Stimulated activated CD4-positive, alpha-beta T cell treated with anti-CD3 and anti-CD28 coated beads, Interleukin-4, amount 100 ng/mL, for 1 hour (primary cell): ENCODE measurements at places on chromosomes 2 and 18.

DNA sequence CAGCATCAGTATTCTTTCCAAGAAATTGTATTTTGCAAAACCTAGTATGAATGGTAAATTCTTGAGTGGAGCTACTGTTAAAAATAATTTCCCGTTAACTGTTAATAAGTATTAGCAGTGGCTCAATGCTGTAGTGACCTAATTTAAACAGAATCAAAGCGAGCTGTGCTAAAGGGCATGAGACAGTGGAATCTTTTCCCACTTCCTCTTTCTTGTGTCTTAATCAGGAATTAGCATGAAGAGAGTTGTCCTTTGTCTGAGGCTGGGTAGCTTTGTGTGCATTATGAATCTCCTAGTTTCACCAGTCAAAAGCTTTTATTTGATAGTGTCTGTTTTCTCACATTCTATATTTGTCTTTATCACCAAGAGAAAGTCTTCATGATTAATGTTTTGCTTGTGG, 298.8 kb upstream of the GCFC2 start:
- DNase-seq = no peak

- no peak for DNase-seq
These were observed 39.5 kb upstream of the SCLY start for GRCh38 chr2:238021327-238021726.

DNA sequence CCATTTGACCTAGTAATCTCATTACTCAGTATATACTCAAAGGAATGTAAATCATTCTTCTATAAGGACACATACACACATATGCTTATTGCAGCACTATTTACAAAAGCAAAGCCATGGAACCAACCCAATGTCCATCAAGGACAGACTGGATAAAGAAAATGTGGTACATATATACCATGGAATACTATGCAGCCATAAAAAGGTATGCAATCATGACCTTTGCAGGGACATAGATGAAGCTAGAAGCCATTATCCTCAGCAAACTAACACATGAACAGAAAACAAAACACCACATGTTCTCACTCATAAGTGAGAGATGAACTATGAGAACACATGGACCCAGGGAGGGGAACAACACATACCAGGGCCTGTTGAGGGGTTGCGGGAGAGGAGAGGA, 214.5 kb downstream of the NBAS start:
- no peak for DNase-seq

DNA sequence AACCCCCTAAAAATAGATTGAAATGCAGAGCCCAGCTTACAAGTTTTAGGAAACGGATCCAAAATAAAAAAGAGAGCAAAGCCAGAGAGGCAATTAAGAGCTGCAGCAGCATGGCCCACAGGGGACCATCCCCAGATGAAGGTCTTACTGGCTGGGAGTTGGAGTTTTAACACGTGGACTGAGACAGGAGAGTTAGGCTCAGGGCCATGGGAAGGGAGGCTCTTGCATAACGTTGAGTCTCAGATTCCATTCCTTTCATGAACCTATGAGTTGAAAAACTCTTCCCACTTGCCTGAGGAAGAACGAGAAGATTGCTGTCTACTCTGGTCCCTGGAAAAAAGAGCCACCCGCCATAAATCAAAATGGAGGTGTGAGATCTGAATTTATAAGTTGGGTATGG, 101.8 kb upstream of the NDUFV2 start:
- no peak for DNase-seq

DNA sequence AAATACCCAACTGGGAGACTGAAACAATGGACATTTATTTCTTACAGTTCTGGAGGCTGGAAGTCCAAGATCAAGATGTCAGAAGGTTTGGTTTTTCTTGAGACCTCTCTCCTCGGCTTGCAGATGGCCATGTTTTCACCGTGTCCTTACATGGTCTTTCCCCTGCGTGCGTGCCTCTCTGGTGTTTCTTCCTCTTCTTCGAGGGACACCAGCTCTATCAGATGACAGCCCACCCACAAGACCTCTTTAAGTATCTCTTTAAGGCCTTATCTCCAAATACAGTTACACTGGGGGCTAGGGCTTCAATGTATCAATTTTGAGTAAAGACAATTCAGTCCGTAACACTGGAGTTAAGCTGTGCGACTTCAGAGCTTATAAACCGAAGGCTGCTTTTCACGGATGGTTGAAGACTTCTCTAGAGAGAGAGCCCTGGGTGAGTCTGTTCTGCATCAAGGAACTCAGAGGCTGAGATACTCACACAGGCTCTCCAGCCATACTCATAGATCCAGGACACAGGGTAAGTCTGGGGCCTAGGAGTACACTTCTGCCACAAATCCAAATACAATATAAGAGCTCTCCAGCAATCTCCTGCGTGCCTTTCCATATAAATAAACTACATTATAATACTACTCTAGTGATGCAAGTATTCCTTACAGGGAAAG, 339.9 kb upstream of the PKDCC start:
- DNase-seq = no peak

DNA sequence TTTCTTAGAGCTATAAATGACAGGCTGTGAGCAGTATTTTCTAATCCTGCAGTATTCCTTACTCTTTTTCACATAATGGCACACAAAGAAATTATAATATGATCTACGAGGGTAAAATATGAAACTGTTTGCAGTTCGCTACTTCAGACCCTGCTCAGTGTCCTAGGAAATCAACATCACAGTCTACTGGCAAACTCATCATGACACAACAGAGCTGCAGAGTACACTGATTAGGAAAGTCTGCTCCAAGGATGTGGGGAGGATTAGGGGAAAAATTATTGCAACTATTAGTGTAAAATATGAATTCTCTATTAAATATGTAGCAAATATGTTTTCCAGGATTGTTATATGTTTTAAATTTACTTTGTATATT, 149.2 kb upstream of the REG3G start:
- DNase-seq = no peak

- no peak for DNase-seq
These were observed 63.9 kb upstream of the TANK start for GRCh38 chr2:161096336-161096735.

GRCh38 chr2:96623116-96623515, 15.0 kb downstream of the KANSL3 start:
- DNase-seq = no peak

DNA sequence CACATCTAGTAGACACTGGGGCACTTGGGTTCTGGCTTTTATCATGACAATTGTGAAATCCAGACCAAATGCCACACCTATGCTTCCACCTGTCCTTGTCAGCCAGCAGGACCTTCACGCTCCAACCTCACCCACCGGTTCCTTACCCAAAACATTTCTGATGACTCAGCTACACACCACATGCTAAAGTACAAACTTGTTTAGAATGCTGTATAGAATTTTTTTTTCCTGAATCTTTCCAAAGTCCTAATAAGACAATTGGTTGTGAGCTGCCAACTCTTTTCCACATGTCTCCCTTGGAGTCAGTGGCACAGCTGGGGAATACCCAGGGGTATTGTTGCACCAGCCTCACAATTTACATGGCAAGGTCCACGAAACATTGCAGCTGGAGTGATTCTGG, 75.5 kb upstream of the LPIN2 start:
- DNase-seq = no peak

- no peak for DNase-seq
These were observed 98.9 kb upstream of the SEC11C start for GRCh38 chr18:59040770-59041148.

DNA sequence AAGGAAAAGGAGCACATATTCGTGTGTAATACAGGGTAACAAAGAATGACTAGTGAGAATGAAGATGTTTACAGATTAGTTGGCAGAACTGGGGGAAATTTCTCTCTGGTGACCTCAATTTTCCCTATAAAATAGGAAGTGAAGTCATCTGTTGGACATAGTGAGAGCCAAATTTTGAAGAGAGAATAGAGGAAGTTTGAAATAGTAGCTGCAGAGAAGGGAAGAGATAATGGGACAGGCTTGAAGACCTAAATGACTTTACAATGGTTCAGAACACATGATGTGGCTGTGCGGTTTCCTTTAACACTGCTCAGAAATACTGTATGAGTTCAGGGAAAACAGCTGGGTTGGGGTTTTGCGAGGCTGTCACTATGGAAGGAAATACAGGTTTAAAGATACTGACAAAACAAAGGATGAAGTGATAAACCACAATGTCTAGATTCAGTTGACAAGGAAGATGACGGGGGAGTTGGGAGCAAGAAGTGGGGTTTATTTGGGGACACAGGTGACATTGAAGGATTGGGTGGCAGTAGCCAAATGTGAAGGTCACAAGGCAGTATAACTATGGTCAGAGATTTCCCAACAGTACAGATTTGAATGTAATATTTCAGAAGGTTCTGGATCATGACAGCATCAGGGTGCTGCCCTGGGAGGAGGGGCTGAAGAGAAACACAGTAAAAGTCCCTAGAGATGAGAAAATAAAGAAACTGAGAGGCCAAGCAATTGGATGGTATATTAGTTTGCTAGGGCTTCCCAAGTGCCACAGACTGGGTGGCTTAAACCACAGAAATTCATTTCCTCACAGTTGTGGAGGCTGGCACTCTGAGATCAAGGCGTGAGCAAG, 82.6 kb upstream of the TANK start:
- peak; percentile 40 for DNase-seq

DNA sequence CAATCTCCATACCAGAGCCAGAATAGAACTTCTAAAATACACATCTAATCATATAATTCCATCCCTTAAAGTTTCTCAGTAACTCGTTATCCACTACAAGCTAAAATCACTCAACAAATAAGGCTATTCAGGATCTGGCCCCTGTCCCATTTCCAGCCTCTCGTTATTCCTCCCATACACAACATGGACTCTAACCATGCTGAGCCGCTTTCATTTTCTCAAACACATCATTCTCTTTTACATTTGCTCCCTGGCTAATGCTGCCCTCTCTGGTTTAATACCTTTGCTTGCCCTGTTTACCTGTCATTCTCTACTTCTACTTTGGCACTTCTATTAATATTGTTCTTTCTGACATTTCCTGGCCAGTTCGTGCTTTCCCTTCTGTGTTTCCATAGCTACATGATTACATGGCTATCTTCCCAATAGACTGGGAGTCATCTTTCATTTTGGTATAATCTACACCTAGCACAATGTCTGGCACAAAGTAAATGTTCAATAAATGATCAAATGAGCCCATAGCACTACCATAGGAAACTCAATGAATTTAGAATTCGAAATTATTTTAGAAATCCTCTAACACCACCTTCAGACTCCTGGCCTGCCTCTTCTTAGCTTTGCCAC, 163.6 kb upstream of the VRK2 start:
- DNase-seq = no peak

GRCh38 chr18:47970664-47971531, 40.4 kb upstream of the SMAD2 start:
- DNase-seq = no peak

DNA sequence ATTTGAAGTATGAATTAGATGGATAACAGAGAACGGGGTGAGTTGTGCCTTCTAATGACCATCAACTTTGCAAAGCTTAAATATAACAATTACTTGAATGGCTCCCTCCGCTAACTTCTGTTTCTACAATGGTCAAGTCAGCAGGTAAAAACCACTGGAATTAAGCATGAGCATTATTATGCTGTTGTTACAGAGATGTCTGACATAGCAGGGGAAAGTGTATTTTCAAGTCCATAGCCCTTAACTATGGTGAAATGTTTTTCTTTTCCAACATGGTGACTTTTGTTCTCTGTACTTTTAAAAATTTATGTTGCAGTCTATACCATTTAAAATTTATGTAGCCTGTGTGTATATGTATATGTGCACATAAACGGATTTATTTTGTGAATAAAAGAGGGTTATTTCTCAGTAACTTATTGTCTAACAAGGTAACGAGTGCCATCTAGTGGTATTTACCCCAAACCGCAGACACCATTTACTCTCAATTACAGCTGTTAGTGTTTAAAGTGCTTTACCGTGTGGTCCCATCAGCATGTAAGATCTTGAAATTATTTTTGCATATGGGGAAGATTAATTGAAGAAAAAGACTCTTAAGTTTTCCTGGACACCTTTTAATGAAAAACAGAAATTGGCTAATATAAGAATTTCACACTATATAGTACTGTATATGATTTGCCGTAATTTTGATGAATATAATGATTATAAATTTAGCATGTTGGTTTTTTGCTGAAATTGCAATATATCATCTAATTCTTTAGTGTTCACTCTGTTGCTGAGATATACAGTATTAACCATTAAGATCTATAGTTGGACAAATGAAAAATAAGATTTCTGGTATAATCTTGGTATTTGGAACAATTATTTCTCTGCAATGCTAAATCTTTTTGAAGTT, 78.2 kb downstream of the UBE2E3 start:
- peak; percentile 3 for DNase-seq

GRCh38 chr2:237159006-237159911, 73.6 kb downstream of the COPS8 start:
- DNase-seq = no peak

DNA sequence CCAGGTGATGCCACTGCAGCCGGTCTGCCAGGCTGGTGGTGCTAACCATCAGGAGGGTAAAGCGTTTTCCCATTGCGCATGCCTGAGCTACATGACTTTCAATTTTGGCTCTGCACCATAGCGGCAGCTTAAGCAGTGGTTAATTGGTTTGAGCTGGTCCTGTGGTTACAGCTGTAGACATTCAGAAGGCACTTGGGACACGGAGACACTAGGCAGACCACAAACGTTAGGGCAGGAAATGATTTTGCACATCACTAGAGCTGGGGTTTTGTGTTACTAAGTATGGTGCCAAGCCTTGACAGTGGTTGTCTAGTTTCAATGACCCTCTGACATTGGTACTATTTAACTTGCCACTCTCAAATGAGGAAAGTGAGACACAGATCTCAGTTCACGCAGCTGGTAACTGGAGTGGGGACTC, 28.9 kb upstream of the CNOT11 start:
- DNase-seq = peak; percentile 10

GRCh38 chr2:161123531-161124030, 36.6 kb upstream of the TANK start:
- DNase-seq = no peak

DNA sequence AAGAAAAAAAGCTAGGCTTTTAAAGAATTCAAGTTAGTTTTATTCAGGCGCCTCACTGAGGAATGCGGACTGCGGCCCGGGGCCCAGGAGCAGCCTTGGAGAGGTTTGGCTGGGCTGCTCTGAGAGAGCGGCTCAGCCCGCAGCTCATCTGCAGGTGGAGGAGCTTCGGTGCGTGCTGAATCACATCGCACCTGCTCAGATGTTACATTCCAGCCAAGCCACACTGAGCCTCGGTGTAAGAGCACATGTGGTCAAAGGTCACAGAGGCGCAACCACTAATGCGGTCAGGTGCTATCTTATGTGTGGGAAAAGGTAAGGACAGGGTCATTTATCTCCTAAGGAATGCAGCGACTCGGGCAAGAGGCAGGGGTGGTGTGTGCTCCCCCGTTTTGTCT, 17.1 kb upstream of the CNDP1 start:
- DNase-seq = no peak

GRCh38 chr2:241187101-241187917, 1.2 kb upstream of the ANO7 start:
- DNase-seq = no peak

GRCh38 chr2:101725515-101726192, 28.1 kb downstream of the MAP4K4 start:
- no peak for DNase-seq

GRCh38 chr18:2468051-2468450, 103.3 kb downstream of the METTL4 start:
- DNase-seq = no peak
